Esophagus muscularis mucosa (tissue), 4 donors: ENCODE measurements at places on chromosomes 3 and 15. TPM values are rescaled to one million over a fixed set of nuclear protein-coding genes. Genes with fewer than 3 reads are reported as not detected.

Gene STRC
- not detected for total RNA-seq

Gene GOLGA8O
- total RNA-seq = not detected

Gene IVD
- 38.8 TPM for total RNA-seq

DNA sequence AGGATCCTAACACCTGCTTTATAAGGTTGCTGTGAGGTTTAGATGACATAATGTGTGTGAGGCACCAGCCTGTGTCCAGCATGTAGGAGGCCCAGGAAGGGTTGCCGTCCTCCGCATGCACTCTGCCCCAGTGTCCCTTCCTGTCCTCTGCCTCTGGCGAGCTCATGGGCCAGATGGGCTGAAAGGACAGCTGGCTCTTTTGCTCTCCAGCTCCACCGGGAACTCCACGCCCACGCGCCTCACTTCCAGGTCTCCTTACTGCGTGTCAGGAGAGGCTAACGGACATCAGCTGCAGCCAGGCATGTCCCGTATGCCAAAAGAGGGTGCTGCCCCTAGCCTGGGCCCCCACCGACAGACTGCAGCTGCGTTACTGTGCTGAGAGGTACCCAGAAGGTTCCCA is 12.2 kb downstream of the MUC20 start:
- no peak overlapping the region for H3K4me3 ChIP-seq
- peaks cover 73% of the 10 kb centered on the region for H3K36me3 ChIP-seq
- peaks cover 10% of the 10 kb centered on the region for H3K27me3 ChIP-seq
- DNase-seq = no peak

DNA sequence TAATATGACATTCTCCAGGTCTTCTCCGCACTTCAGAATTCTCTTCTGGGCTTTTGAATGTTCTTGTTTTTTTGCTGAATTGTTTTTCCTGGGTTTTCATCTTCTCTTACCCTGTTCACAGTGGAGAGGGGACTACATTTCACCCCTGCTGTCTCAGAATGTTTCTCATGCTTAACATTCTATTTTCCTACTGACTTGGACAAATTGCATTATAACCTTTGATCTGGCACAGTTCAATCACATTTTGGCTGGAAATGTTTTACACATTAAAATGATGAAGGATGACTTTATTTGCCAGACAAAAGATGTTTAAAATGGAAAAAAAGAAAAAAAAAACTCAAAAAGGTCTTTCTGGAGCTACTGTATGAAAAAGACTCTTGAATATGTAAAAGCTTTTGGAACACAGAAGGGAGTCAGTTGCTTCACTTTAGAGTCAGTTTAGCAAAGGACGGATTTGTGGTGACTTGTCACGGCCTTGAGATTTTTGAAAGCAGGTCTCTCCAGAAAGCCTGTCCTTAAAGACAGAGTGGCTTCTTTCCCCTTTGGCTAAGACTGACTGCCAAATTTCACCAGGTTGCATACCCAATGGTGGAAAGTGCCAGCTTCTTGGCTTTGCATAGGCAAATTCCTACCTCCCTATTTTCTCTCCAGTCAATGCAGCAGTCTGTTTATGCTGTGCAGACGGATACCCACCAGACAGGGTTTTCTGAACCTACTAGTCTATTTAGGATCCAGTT is 401.0 kb upstream of the TBL1XR1 start:
- H3K4me3 ChIP-seq = no peak overlapping the region
- H3K4me1 ChIP-seq = peaks cover 62% of the 10 kb centered on the region
- H3K27ac ChIP-seq = peak overlapping the region; percentile 76
- H3K27me3 ChIP-seq = no peaks in the 10 kb centered on the region

- H3K4me1 ChIP-seq = no peaks in the 10 kb centered on the region
- DNase-seq = no peak
- H3K36me3 ChIP-seq = peaks cover 37% of the 10 kb centered on the region
- no peaks in the 10 kb centered on the region for H3K27me3 ChIP-seq
Observed at GRCh38 chr3:130693314-130693713, 53.3 kb downstream of the PIK3R4 start.

GRCh38 chr3:189158034-189158433 is 13.7 kb upstream of the TPRG1 start:
- DNase-seq = no peak
- no peaks in the 10 kb centered on the region for H3K27me3 ChIP-seq
- no peaks in the 10 kb centered on the region for H3K4me1 ChIP-seq
- no peak overlapping the region for H3K4me3 ChIP-seq
- H3K36me3 ChIP-seq = no peaks in the 10 kb centered on the region

GRCh38 chr15:62561059-62561519 is 396.0 kb upstream of the C2CD4B start:
- no peaks in the 10 kb centered on the region for H3K4me1 ChIP-seq
- H3K36me3 ChIP-seq = no peaks in the 10 kb centered on the region
- DNase-seq = peak; percentile 75
- no peak overlapping the region for H3K27ac ChIP-seq
